ENCODE measurements at places on chromosomes 2 and 18.

DNA sequence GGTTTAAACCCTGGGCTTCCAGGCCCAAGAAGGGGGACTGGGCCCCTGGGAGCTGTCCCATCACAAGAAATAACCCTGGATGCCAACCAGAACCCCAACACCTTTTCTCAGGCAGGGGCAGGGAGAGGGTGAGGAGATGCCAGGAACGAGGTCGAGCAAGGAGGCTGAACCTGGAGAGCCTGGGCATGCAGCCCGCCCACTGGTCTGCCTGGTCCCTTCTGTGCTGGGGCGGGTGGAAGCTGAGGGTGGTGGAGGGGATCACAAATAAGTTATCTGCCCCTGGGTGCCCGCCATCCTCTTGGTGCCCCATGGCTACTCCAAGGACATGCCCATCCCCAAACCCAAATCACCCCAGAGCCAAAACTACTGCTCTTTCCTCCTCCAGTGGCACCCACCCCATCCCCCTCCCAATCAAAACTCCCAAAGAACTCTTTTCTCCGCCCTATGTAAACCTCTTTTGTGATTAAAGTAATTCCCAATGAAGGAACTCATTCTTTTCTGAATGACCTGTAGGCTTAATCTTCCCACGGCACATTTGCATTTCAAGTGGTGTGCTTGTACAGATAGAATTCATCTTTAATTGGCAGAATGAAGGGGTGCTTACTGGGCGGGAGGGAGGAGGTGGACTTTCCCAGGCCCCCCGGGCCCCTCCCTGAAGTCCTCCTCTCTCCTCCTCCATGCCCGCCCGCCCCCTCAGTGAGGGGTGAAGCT lies 47.9 kb downstream of the EFR3B start:
- DNase-seq, result no peak

DNA sequence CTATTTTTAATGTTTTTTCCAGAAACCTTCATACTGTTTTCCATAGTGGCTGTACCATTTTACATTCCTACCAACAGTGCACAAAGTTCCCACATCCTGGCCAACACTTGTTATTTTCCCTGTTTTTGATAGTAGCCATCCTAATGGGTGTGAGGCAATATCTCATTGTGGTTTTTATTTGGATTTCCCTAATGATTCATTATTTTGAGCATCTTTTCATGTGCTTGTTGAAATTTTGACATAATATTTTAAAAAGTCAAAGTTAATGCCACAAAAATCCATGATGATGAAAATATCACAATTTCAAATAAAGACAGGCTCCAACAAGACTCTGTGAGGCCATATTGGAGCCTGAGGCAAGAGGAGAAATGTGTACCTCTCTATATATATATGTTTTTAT lies 50.2 kb downstream of the VWA3B start:
- DNase-seq, result no peak

- DNase-seq, result no peak
Measured at GRCh38 chr2:175877845-175878544, 124.1 kb downstream of the LNPK start.

- no peak for DNase-seq
Measured at GRCh38 chr2:100730290-100730868, 89.6 kb upstream of the NPAS2 start.

- no peak for DNase-seq
Measured at GRCh38 chr18:54197747-54198411, 26.6 kb downstream of the MBD2 start.

DNA sequence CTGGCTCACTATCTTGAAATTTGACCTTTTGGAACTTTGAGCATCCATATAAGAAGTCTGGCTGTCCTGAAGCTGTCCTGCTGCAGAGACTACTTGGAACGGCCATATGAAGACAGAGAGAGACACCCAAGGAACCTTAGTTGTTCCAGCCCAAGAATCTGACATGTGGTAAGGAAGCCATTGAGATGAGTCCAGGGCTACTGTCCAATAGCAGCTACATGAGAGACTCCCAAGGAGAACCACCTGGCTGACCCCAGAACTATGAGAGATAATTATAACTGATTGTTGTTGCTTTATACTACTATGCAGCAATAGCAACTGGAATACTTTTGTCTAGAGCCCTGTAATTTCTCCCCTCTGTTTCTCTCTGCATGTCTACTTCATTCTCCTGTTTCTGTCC lies 234.3 kb upstream of the TANK start:
- DNase-seq, result no peak

DNA sequence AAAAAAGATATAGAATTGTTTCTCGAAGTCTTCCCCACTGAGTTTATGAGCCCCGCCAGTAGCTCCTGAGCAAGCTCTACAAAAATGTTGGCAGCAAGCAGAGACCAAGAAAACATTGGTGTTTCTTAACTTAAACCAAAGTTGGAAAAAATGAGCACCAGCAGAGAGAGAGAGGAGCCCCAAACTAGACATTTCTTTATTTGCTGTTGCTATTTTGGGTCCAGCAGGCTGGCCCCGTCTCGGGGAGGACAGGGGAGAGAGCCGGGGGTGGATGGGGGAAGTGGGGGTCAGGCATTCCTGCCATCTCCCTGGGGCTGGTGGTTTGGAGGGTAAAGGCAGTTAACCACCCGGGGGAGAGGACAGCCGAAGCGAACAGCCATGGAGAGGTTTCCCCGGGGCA lies 113.0 kb downstream of the DYSF start:
- no peak for DNase-seq

- DNase-seq, result no peak
Measured at GRCh38 chr2:232794981-232795380, 18.6 kb upstream of the KCNJ13 start.

GRCh38 chr2:118122594-118123281 lies 34.5 kb downstream of the INSIG2 start:
- DNase-seq, result peak; percentile 62

DNA sequence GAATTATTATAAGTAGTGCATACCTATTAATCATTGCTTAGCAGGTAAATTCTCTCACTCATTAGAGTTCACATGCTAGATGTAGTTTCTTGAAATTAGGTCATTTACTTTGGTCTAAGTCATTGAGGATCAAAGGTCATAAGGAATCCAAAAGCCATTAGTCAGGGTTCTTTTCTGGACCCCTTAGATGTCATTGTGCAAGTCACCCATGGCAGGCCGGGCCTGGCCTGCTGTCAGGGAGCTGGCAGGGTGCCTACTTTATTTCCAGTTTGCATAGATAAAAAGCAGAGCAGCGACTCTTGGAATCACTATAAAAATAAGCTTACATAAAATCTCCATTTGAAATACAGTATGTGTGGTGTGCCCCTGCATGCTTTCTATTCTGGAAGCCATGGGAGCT lies 91.3 kb downstream of the MEIS1 start:
- no peak for DNase-seq

DNA sequence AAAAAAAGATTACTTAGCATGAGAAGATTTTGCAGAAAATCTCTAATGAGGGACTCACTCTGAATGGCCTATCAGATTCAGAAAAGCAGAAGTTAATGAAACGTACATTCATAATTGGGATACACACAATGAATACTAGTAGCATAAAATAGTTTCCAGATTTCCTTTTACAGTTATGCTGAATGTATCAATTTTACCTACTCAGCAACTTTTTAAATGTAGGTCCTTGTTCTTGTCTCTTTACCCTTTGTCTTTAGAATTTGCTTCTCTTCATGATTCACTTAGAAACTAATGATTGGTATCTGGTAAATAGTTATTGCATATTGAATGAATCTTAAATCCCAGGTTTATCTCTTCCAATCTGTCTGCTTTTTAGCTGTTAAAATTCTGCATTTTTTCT lies 458.8 kb downstream of the DSC3 start:
- DNase-seq, result no peak

DNA sequence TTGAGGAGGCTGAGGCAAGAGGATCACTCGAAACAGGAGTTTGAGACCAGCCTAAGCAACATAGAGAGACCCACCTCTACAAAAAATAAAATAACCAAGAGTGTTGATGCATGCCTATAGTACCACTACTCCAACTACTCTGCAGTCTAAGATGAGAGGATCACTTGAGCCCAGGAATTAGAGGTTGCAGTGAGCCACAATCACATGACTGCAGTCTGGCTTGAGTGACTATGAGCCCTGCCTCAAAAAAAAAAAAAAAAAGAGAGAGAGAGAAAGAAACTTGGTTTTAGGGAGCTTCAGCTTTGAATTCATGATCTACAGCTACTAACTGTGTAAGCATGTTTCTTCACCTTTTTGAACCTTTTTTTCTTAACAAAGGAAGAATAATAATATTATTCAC lies 119.9 kb downstream of the HNMT start:
- DNase-seq, result no peak

DNA sequence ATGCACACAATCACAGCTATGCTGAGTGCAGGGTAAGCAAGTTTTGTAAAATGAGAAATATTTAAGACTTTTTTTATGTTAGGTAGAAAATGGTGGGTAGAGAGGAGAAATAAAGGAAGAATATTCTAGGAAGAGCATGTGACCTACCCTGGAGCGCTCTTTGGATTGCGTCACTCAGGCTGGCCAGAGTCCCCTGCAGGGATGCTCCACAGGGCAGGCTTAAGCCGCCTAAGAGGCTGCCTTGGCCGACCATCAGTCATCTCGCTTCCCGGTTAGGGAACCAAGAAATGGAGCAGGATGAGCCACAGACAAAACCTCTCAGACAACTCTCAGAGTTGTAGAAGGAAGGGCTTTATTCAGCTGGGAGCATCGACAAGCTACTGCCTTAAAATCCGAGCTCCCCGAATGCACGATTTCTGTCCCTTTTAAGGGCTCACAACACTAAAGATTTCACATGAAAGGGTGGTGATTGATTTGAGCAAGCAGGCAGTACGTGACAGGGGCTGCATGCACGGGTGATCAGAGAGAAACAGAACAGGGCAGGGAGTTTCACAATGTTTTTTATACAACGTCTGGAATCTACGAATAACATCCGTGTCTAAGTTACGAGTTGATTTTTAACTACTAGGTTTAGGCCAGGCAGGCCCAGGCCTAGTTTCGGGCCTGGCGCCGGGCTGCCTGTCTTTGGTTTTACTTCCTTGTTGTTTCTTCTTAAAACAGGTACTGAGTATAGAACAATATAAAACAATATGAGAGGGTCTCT lies 1072.0 kb downstream of the CBLN2 start:
- no peak for DNase-seq

GRCh38 chr2:59276917-59277316 lies 1035.8 kb upstream of the FANCL start:
- DNase-seq, result no peak

GRCh38 chr18:36895606-36896005 lies 66.7 kb downstream of the KIAA1328 start:
- no peak for DNase-seq

DNA sequence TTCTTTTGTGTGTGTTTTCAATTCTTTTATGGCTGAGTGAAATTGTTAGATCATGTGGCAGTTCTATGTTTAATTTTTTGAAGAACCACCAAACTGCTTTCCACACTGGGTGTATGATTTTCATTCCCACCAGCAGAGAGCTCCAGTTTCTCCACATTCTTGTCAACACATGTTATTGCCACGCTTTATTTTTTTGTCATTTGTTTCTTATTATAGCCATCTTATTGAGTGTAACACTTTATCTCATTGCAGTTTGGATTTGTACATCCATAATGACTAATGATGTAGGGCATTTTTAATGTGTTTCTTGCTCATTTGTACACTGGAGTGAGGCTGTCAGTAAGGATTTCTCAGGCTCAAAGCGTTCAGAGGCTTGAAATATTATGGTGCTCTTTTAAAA lies 184.2 kb downstream of the PIEZO2 start:
- DNase-seq, result no peak

- DNase-seq, result no peak
Measured at GRCh38 chr2:111896576-111896975, 1.8 kb upstream of the MERTK start.

DNA sequence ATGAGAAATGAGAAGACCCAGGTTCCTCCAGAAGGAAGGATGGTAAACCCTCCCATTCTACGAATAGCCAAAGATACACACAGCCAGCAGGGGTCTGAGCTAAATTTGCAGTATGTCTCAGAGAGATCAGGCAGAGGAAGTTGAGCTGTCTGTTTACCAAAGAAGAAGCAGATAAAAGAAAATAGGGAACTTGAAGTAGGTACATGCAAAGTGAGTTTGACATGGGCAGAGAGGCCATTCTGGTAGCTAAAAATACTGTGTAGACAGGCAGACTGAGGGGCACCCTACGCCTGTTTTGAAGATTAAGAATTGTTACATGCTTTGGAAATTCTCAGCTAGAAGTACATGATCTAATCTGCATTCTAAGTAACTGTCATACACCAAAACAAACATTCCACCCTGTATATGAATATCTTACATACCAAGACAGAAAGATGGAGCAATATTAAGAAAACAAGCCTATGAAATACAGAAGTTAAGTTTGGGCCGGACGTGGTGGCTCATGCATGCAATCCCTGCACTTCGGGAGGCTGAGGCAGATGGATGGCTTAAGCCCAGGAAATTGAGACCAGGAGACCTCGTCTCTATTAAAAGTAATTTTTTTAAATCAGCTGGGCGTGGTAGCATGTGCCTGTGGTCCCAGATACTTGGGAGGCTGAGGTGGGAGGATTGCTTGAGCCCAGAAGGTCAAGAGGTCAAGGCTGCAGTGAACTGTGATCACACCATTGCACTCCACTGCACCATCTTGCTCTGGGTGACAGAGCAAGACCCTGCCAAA lies 157.9 kb downstream of the ANKRD44 start:
- no peak for DNase-seq

GRCh38 chr18:75418293-75419005 lies 9.1 kb downstream of the SMIM21 start:
- DNase-seq, result no peak

DNA sequence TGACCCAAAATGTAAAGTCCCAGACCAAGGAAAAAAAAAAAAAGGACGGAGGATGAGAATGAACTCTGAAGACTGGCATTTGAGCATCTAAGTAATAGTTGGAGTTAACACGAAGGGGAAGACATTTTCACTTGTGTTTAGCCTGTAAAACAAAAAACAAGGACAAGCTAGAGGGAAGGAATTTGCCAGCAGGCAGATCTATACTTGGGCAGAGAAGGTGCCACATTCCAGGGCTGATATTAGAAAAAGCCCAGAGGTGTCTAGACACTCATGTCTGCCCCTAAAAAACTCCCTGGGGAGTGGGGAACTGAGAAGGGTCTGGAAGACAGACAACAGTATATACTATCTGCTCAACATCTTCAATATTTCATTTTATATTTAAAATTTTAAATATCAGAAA lies 171.1 kb downstream of the ZEB2 start:
- DNase-seq, result no peak

GRCh38 chr2:2879781-2880180 lies 497.8 kb downstream of the EIPR1 start:
- peak; percentile 36 for DNase-seq

DNA sequence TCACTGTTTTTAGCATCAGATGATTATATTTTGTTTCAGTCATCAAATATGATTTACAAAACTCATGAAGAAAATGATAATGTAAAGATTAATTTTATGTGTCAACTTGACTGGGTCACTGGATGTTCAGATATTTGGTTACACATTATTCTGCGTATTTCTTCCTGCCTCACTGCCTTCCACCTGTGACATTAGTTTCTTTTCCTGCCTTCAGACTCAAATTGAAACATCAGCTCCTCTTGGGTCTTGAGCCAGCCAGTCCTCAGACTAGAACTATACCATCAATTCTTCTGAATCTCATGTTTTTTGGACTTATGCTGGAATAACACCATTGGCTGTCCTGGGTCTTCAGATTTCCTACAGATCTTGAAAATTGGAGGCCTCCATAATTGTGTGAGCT lies 96.7 kb downstream of the ZNF385B start:
- DNase-seq, result no peak

GRCh38 chr18:45321520-45321919 lies 293.8 kb upstream of the SLC14A2 start:
- DNase-seq, result no peak

- no peak for DNase-seq
Measured at GRCh38 chr2:28403370-28403956, 10.8 kb downstream of the FOSL2 start.

- no peak for DNase-seq
Measured at GRCh38 chr2:159015174-159015573, 46.7 kb downstream of the TANC1 start.

Data from GM18507 (cell line).